ENCODE measurements at places on chromosomes 11 and 22. TPM values are rescaled to one million over a fixed set of nuclear protein-coding genes. Genes with fewer than 3 reads are reported as not detected.

DNA sequence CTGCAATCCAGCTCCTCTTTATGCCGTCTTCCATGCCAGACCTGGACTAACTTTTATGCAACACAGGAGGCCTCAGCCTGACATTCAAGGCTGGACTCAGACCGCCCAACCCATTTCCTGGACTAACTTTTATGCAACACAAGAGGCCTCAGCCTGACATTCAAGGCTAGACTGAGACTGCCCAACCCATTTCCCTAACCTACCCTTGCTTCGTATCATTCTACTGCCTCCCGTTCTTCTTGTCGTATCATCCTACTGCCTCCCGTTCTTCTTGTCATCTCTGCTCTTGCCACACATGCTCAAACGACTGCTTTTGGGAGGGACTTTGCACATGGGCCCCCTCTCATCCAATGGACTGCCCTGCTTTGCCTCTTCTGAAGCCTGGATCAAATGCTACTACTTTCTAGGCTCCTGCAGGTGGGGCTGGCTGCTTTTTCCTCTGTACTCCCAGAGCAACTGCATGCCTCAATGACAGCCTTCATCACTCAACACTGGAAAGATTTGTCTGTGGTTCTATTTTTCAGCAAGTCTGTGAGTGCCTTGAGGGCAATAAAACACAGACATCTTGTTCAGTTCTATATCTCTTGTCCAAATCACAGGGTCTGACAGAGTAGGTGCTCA lies 7.8 kb downstream of the TBC1D10A start:
- no peak for DNase-seq

DNA sequence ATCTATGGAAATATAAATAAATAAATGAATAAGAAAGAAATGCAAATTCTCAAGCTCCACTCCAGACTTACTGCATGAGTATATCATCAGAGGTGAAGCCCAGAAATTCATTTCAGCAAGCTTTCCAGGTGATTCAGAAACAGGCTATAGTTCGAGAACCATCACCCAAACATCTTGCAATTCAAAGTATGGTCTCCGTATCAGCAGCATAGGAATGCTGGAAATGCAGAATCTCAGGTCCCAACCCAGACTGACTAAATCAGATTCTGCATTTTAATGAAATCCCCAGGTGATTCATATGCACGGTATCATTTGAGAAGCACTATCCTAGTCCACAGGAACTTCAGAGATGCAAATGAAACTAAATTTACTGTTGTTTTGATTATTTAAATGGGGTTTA lies 95.3 kb downstream of the SERGEF start:
- DNase-seq = no peak

DNA sequence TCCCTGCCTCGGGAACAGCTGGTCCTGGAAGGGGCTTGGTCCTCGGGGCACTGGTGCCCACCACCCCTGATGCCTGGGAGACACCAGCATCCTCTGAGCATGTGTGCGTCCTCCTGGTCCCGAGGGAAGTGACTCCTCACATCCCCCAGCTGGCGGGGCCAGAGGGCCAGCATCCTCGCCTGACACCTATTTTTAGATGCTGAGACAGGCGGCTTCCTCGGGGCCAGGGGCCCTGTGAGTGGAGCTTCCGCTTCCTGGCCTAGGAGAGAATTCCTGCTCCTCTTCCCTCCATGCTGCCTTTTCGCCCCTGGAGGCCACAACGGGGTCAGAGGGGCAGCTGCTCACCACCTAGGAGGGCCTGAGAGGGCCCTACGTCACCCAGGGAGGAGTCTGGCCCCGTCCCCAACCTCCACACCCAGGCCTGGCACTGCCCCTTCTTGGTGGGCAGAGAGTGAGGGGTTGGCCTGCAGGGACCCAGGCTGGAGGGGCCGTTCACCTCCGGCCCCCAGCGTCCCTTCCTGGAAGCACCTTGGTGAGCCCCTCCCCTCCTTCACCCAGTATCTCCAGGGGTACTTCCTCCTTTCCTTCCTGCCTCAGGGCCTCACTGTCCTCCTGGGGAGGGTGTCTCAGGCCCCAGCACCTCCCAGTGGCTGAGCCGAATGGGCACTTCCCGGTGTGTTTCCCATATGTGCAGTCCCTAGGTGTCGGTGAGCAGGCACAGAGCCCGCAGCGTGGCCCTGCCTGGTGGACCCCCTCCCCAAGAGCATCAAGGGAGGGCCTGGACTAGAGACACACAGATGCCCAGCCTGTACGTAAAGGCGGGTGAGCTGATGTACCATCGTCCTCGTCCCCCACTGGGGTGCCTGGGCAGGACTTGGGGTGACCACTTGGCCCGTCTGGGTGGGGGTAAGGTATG lies 6.1 kb downstream of the CD81 start:
- peak; percentile 76 for DNase-seq

Gene MYEOV
- polyA plus RNA-seq = 1.2 TPM

GRCh38 chr11:121112498-121113455 lies 11.7 kb downstream of the TECTA start:
- DNase-seq = peak; percentile 68

DNA sequence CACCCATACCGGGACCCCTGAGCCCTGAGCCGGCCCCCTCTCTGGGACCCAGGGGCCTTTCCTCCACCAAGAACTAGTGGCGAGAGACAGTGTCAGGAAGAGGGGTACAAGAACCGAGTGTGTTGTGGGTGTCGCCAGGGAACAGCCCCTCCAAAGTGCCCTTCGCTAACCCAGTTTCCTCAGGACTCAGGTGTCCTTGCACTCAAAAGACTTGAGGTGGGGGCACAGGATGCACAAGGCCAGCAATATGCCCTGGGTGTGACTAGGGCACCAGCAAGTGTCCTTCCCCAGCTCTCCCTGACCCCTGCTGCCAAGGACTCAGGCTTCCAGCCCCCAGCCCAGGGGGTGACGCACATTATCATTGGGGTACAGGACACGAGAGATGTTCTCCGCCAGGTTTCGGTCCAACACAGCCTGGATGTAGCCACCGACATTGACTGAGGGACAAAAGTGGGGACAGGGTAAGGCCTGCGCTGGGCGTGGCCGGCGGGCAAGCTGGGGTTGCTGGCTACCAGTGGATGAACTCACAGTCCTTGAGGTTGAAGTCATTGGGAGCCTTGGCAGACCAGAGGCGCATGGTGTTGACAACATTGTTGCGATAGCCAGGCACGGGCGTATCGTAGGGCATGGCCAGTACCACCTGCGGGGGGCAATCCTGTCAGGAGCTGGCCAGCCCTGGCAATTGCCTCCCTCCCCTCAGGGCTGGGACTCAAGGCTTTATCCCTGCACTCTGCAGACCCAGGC lies 4.7 kb downstream of the PYGM start:
- DNase-seq = no peak

Gene MS4A3
- 1.4 TPM for polyA plus RNA-seq
